ENCODE measurements at places on chromosomes 12 and 14.

- DNase-seq = peak; percentile 60
Observed at GRCh38 chr12:124422142-124422569, 127.3 kb downstream of the RFLNA start.

DNA sequence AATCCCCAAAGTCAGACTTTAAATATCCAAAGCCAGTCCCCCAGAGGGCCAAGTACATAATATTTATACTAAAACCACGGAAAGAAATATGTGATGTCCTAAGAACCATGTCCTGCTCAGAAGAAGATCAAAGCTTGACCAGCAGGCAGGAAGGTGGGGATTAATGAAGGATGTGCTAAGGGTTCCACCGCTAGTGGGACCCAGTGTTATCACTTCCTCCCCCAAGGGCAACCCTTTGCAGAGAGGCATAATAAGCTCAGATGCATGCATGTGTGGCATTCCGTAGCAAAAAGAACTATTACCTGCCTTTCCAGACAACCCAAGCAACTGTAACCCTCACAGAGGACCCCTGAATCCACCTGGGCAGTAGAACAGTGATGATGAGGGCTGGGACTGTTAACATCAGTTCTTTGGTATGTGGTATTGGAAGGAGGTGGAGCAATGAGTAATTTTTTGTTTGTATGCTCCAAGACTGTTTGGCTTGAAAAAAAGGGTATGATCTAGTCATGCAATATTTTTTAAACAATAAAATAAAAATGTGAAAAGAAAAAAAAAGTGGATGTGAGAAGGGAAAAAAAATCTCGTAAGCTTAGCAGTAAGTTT, 71.7 kb upstream of the ETV6 start:
- DNase-seq = no peak

DNA sequence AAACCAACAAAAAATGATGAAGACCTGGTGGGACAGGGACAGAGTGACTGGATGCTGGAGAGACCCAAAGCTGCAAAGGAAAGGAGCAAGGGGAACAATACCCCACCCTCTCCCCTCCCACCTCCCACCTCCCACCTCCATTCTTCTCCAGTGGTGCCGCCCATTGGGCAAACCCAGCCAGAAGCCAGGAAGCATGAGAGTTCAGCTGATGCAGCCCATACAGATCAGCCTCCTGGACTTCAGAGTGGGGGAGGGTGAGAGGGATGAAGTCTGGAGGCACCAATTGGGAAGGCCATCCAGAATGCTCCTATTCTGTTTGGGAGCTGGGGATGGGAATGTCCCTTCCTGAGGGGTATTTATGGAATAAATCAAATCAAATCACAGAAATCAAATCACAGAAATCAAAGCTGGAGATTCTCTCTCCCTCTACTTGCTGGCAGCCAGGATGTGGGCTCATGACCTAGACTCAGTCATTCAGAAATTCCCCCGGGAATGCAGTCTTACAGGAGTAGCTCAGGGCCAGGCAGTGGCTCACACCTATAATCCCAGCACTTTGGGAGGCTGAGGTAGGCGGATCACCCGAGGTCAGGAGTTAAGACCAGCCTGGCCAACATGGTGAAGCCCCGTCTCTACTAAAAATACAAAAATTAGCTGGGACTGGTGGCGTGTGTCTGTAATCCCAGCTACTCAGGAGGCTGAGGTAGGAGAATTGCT, 31.1 kb downstream of the IRF2BPL start:
- peak; percentile 31 for DNase-seq

DNA sequence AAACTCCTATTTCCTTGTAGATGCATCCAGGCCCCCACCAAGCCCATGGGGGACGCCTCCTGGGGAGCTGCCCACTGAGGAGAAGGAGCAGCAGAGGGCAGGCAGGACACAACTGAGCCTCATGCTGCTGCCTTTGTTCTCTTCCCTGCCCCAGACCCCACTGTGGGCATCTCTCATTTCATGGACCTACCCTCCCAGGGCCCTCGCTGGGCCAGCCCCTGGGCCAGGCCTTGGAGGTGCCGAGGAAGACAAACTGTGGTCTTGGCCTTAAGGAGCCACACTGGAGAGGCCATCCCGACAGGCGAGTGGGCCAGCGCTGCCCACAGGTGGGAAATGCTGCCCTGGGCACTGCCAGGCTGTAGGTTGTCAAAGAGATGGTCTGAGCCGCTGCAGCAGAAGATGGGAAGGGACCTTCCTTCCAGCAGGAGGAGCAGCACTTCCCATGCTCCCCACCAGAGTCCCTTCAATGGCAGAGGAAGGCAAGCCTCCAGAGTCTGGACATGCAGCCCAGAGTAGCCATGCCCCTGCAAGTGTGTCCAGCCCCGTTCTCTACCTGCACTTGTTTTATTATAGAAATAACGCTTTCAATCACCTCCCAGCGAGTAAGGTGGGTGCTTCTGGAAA, 147.4 kb downstream of the BCL11B start:
- DNase-seq = no peak

GRCh38 chr12:120496413-120497340, 764 bp downstream of the DYNLL1 start:
- DNase-seq = peak; percentile 69

DNA sequence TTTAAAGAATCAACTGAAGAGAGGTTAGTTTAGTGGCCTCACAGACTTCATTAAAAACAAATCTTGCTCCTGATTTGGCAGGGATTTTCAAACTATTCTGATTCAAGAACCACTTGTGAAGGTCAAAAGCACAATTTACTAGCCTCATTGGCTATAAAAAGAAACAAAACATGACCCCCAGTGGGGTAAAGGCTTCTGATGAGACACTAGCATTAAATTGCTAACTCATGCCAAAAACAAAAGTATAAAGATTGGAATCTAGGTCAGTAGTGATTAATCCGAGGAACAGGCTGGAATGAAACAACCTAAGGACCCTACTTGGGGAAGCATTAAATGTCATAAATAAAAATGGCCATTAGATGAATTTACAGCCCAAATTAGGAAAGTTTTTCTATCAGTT, 312.3 kb downstream of the PAWR start:
- no peak for DNase-seq

GRCh38 chr12:69688471-69689427, 10.4 kb downstream of the BEST3 start:
- no peak for DNase-seq

- DNase-seq = no peak
Observed at GRCh38 chr12:132226604-132227003, 82.3 kb downstream of the NOC4L start.

DNA sequence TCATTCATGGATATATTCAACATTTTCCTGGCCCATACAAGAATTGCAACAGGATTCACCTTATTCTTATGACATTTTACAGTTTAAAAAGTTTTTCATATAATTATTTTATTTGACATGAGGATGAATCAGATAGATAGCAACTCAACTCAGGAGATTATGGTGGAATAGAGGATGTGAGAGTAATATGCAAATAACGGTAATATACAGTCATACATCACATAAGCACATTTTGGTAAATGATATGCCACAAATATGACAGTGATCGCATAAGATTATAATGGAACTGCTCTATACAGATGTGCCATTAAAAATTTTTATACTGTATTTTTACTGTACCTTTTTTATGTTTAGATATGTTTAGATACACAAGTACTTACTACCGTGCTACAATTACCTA, 24.1 kb upstream of the CRADD start:
- DNase-seq = no peak

- peak; percentile 35 for DNase-seq
Observed at GRCh38 chr12:124861898-124862676, 1.6 kb downstream of the SCARB1 start.

DNA sequence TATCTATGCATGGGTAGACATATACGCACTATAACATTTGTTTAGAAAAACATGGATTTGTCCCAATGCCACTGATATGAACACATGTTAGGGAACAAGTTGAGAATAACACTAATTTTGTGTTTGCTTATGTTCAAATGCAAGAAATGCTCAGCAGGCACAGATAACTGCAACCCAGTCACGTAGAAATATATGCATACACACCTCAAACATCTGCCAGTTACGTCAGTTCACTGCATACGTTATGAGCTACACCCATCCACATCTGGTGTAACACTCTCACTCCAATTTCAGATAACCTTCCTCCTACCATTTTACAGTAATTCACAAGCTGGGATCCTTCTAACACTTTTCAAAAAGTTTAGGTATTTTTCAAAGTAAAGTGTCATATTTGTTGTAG, 10.7 kb downstream of the PAWR start:
- no peak for DNase-seq

DNA sequence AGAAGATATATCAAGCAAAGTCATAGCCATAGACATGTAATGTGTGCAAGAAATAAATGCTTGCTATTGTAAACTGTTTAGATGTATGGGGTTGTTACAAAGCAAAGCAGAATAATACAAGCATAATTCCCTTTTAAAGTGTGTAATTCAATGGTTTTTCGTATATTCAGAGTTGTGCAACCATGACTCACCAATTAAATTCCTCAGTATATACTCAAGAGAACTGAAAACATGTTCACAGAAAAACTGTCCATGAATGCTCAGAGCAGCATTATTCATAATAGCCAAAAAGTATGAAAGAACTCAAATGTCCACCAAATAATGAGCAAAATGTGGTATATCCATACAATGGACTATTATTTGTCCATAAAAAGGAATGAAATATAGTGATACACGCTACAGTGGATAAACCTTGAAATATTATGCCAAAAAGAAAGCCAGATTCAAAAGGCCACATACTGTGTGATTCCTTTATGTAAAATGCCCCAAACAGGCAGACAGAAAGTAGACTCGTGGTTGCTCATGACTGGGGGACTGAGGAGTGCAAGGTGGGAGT, 9.3 kb downstream of the GXYLT1 start:
- DNase-seq = no peak

GRCh38 chr12:1946296-1946695, 27.8 kb upstream of the CACNA2D4 start:
- DNase-seq = peak; percentile 93

DNA sequence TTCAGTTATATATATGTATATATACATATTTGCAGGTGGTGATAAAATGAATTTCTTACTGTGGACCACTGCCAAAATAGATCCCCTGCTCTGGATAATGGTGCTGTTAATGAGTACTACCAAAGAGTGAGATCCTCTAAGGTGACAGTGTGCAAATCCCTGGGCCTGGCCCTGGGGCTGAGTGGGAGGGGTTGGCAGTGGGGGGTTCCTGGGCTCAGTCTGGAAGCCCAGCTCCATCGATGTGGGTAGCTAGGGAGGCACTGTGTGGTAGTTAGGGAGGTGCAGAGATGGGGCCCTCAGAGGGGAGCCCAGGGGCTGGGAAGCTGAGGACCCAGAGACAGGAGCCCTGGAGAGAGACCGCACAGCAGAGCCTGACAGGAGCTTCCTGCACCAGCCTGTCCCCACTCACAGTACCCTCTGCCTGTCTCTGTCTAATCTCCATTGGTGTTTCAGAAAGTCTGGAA, 9.1 kb downstream of the KRT8 start:
- no peak for DNase-seq

DNA sequence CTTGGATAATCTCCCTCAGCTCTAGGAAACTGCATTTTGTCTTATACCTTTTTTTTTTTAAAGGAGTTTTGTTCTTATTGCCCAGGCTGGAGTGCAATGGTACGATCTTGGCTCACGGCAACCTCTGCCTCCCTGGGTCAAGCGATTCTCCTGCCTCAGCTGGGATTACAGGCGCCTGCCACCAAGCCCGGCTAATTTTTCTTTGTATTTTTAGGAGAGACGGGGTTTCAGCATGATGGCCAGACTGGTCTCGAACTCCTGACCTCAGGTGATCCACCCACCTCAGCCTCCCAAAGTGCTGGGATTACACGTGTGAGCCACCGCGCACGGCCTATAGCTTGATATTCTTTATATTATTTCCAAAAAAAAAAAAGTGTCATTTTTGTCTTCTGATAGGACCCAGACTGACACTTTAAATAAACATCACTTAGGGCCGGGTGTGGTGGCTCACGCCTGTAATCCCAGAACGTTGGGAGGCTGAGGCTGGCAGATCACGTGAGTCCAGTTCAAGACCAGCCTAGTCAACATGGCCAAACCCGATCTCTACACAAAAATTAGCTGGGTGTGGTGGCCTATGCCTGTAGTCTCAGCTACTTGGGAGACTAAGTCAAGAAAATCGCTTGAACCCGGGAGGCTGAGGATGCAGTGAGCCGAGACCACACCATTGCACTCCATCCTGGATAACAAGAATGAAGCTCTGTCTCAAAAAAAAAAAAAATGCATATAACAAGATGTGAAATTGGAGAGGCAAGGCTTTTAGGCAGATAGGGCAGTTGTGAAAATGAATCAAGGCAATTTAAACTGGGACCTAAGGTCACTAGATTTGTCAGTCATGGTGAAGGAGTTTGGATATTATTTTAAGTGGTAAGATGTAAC, 18.4 kb downstream of the SLC2A3 start:
- DNase-seq = no peak

DNA sequence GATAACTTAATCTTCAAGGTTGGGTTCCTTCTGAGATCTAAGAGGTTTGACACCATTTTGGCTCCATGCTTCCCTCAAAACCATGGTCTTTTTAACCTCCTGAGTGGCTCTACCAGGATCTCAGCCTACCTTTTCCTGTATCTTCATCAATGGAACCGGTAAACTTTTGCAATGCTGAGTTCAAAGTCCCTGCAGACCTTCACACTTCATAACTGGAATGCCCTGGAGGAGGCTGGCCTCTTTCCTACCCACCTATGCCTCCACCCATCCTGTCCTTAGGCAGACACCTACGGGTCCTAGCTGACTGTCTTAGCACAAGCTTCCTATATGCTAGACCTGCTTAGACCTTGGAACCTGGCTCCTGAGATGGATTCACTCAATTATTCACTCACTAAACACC, 89.5 kb upstream of the EEA1 start:
- DNase-seq = no peak

GRCh38 chr12:131103669-131104462, 150.2 kb downstream of the ADGRD1 start:
- no peak for DNase-seq

- DNase-seq = no peak
Observed at GRCh38 chr12:130076752-130077151, 85.5 kb upstream of the FZD10 start.

DNA sequence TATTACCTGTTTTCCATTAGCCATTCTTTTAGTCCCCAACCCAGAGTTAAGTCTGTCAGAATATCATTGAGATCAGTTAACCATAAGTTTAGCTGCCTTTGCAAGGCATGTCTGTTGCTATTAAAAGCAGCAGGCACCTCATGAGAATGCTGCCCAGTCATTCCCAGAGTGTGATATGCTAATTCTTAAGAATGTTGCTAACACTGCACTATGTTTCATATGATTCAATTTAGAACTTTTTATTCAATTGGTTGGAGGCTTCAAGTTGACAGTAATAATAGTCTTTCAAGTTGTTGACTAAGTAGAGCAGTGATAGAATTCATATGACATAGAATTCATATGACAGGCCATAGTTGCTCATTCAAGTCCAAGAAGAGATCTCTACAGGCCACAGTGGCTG, 292.3 kb downstream of the FUT8 start:
- no peak for DNase-seq

All from NCI-H524 (cell line).